ENCODE measurements at places on chromosomes 11 and 22. TPM values are rescaled to one million over a fixed set of nuclear protein-coding genes. Genes with fewer than 3 reads are reported as not detected.

- peak; percentile 50 for DNase-seq
Measured at GRCh38 chr11:10322830-10323792, 18.2 kb downstream of the ADM start.

- no peak for DNase-seq
Measured at GRCh38 chr11:99739464-99740089, 718.8 kb downstream of the CNTN5 start.

GRCh38 chr11:100619484-100619883 is 67.6 kb upstream of the ARHGAP42 start:
- DNase-seq, result no peak

DNA sequence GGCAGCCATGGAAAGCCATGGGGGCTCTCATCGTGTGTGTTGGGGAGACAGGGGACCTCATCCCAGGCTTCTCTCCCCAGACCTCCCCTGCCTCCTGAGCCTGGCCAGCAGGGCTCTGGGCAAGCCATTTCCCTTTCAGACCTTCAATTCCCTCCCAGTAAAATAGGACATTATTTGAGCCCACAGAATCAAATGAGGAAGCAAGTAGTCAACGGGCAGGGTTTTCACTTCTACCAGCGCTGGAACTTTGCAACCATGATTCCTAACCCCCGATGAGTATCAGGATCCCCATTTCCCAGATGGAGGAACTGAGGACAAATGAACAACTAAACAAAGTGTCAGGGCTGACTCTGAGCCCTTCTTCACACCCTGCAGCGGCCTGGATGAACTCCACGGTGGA is 48.9 kb upstream of the TCF20 start:
- DNase-seq, result no peak

DNA sequence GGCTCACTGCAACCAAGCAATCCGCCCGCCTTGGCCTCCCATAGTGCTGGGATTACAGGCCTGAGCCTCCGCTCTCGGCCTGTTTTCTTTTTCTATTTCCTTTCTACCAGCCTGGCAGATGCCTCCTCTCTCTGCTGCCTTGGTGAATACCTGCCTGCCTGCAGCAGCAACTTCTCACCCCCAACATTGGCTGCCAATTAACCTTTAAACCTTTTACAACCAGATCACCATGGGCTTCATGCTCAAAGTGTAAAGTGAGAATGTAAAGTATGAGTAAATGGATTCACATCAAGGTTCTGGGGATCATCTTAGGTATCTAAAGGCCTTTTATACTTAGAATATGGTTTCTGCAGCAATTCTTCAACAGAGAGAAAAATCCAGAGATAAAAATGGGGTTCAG is 13.0 kb upstream of the FCHSD2 start:
- DNase-seq, result no peak

GRCh38 chr11:61696602-61697001 is 16.4 kb downstream of the DAGLA start:
- no peak for DNase-seq

GRCh38 chr11:58625826-58626460 is 3.5 kb downstream of the CNTF start:
- no peak for DNase-seq

- DNase-seq, result no peak
Measured at GRCh38 chr11:20672575-20672974, 3.2 kb downstream of the NELL1 start.

DNA sequence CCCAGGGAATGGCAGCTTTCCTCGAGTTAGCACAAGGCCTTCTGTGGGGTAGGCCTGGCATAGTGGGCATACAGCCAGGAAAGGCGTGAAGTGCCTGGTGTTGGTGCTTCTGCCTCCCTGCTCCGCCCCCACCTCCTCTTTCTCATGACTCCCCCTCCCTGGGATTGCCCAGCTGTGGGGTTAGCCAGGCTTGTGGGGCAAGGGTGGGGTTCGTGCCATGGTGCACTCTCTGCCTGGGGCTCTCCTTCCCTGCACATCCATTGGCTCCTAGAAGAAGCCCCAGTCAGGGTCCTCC is 236.8 kb upstream of the NCAM1 start:
- no peak for DNase-seq

GRCh38 chr11:16911186-16911585 is 103.0 kb downstream of the PLEKHA7 start:
- no peak for DNase-seq

- no peak for DNase-seq
Measured at GRCh38 chr11:58776891-58777710, 45.4 kb upstream of the GLYAT start.

DNA sequence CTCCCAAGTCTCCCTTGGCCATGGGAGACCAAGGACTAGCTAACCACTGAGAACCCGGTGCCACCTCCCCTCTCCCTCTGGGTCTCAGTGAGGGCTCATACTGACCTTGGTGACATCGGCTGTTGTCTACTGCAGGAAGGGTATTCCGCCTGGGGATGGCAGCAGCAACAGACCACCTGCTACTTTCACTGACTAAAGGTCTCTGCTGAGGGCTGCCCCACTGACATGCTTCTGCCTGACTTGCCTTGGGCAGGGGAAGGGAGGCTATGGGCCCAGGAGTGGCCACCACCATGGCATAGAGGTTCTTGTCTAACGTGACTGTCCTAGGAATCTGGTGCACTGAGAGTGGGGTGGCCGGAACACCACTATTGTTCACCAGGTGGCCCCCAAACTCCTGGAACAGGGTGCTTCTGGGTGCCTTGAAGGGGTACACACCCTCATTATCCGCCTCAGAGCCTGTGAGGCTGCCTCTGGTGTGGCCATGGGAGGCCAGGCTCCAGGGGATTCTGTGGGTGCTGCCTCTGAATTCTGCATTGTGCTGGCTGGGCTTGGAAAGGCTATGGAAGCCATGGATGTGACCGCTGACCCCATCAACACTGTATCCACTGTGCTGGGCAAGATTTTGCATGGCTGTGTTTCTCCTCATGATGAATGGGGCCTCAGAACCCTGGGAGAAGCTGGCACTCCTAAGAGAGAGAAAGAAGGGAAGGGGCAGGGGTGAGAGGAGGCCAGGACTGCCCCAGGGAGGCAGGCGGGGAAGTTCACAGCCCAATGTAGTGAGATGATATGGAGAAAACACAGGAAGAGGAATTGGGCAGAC is 38.3 kb downstream of the GAB4 start:
- DNase-seq, result no peak

DNA sequence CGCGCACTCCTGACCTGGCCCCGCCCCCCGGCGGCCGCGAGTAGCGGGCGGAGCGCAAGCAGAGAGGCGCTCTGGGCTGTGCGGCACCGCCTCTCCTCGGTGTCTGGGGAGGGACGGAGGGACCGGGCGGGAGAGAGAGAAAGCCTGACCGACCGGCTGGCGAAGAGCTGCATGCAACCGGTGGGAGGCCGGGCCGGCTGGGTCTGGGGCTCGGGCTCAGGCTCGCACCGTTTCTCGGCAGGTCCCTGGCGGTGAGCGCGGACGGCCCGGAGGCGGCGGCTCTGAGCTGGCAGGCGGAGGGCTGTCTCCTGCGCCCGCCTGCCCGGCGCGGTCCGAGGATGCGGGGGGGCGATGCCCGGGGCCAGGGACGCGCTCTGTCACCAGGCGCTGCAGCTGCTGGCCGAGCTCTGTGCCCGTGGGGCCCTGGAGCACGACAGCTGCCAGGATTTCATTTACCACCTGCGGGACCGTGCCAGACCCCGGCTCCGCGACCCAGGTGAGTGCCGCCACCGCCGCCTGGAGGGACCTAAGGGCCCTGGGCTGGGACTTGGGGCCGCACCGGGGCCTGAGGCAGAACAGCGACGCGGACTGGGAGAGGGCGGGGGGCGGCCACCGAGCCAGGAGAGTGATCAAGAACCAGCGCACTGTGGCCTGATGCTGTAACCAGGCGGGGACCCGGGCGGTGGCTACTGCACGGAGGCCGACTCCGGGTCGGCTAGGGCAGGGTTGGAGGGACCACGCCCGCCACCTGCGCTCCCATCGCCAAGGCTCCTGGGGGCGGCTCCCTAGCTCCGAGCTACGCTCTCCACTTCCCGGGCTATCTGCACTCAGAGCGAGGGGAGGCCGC is at the start of gene SYT9:
SYT9 (plus strand) TSS at position 69 of the 847 bp plus-strand sequence; CDS start at position 352, 283 bp downstream.
- DNase-seq, result peak; percentile 85

GRCh38 chr11:23732026-23732425 is 764.8 kb upstream of the LUZP2 start:
- no peak for DNase-seq

DNA sequence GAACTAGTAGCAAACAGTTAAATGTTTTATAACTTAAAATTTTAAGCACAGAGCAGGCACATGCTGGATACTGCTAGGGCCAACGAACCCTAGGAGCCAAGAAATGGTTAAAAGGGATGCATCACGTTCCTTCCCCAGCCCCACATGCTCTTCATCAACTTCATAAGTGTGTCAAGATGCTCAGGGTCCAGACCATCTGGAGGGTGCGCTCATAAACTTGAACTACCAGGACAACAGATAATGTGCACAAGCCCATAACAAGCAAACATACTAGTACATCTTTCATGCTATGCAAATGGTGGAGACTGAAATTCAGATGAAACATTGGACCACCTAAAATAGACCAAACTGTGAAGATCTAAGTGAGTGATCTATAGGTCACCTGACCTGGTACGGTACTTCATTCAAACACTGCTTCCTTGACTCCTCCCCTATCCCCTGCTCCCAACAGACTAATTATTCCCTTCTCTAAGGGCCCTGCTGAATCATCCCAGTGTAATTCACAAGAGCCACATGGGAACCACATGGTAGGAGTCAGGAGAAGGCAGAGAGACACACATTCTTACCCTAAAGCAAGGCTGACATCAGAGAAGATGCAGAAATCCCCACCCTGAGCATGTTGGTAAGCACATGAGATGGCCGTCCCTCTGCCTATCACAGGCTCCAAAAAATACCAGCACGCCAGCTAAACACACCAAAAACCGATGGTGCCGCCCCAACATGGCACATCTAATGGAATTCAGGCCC is 83.9 kb downstream of the ETS1 start:
- DNase-seq, result no peak

RAC2 gene
- 0.64 TPM for total RNA-seq

SPA17 gene
- total RNA-seq, result 4.5 TPM

GP1BB gene
- total RNA-seq, result 13.7 TPM

BIRC3 gene
- total RNA-seq, result 1.1 TPM

PARVG gene
- 1.9 TPM for total RNA-seq

CTSF gene
- total RNA-seq, result 25.3 TPM

APOA4 gene
- 0.45 TPM for total RNA-seq

BEST1 gene
- 1.9 TPM for total RNA-seq
